Osteoblast (primary cell): ENCODE measurements at places on chromosomes 11 and 22. TPM values are rescaled to one million over a fixed set of nuclear protein-coding genes. Genes with fewer than 3 reads are reported as not detected.

DNA sequence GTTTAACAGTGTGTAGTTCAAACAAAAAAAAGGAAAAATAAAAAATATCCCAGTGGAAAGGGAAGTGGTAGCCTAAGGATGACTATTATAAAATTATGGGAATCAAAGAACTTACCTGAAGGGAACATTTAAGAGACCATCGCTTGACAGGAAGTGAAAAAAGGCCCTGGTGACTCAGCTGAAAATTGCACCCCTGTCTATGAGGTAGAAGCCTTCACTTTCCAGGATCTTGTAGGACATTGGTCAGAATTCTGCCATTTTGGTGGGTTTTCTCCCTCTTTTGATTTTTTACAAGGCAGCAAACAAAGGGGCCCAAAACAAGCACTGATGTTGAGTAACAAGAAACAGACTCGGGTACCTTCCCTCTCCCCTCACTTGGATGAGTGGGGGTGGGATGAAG lies 15.6 kb downstream of the DDX17 start:
- peaks cover 92% of the 10 kb centered on the region for H3K36me3 ChIP-seq
- DNase-seq = no peak
- peaks cover 47% of the 10 kb centered on the region for H3K4me1 ChIP-seq
- no peaks in the 10 kb centered on the region for H3K27me3 ChIP-seq
- H3K27ac ChIP-seq = peak overlapping the region; percentile 55
- H3K4me3 ChIP-seq = no peak overlapping the region

- no peaks in the 10 kb centered on the region for H3K4me1 ChIP-seq
- H3K36me3 ChIP-seq = no peaks in the 10 kb centered on the region
- peaks cover 10% of the 10 kb centered on the region for H3K27me3 ChIP-seq
- DNase-seq = no peak
- H3K4me3 ChIP-seq = no peak overlapping the region
Measured at GRCh38 chr11:131370901-131371790, 731 bp downstream of the NTM start.

DNA sequence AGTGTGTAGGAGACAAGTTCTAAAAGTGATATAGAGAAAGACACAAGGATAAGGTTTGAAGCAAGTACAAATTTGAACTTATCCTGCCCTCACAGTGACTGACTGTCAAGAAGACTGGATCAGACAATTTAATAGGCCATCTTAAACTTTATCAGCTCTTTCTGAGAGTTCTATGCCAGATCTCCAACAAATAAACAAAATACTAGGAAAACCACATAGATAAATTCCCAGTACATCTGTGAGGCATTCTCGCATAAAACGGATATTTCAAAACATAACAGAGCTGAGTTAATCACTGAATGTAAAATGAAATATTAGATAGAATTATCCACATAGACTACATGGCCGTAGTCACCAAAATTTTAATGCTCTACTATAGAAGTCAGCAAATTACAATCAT lies 120.9 kb upstream of the LUZP2 start:
- no peaks in the 10 kb centered on the region for H3K36me3 ChIP-seq
- H3K27me3 ChIP-seq = no peaks in the 10 kb centered on the region
- H3K4me1 ChIP-seq = no peaks in the 10 kb centered on the region
- DNase-seq = no peak

- H3K4me3 ChIP-seq = no peak overlapping the region
- H3K27ac ChIP-seq = no peak overlapping the region
- peaks cover 8% of the 10 kb centered on the region for H3K4me1 ChIP-seq
Measured at GRCh38 chr11:57804466-57804865, 42.9 kb downstream of the CTNND1 start.

- H3K27ac ChIP-seq = no peak overlapping the region
- DNase-seq = no peak
- no peaks in the 10 kb centered on the region for H3K36me3 ChIP-seq
- no peak overlapping the region for H3K4me3 ChIP-seq
- peaks cover 40% of the 10 kb centered on the region for H3K27me3 ChIP-seq
Measured at GRCh38 chr11:128607819-128608218, 20.5 kb upstream of the ETS1 start.

GRCh38 chr22:18968011-18968749 lies 32.1 kb upstream of the PRODH start:
- no peaks in the 10 kb centered on the region for H3K36me3 ChIP-seq
- no peaks in the 10 kb centered on the region for H3K4me1 ChIP-seq
- H3K27me3 ChIP-seq = peaks cover 8% of the 10 kb centered on the region

GRCh38 chr22:46073683-46074504 lies 76.4 kb upstream of the PPARA start:
- no peak for DNase-seq
- H3K4me3 ChIP-seq = peak overlapping the region; percentile 80
- H3K27me3 ChIP-seq = no peaks in the 10 kb centered on the region
- H3K36me3 ChIP-seq = peaks cover 65% of the 10 kb centered on the region
- H3K27ac ChIP-seq = peak overlapping the region; percentile 96

- H3K4me3 ChIP-seq = no peak overlapping the region
- no peaks in the 10 kb centered on the region for H3K27me3 ChIP-seq
- peak overlapping the region; percentile 85 for H3K27ac ChIP-seq
- H3K4me1 ChIP-seq = peaks cover 22% of the 10 kb centered on the region
- DNase-seq = no peak
Measured at GRCh38 chr11:45458269-45458668, 172.1 kb upstream of the SYT13 start.

- peaks cover 20% of the 10 kb centered on the region for H3K4me1 ChIP-seq
- no peaks in the 10 kb centered on the region for H3K36me3 ChIP-seq
- H3K27ac ChIP-seq = peak overlapping the region; percentile 33
- H3K27me3 ChIP-seq = peaks cover 22% of the 10 kb centered on the region
- peak; percentile 95 for DNase-seq
Measured at GRCh38 chr22:45968003-45968650, 8.8 kb downstream of the WNT7B start.

- no peaks in the 10 kb centered on the region for H3K4me1 ChIP-seq
- H3K36me3 ChIP-seq = no peaks in the 10 kb centered on the region
- DNase-seq = peak; percentile 85
- H3K27ac ChIP-seq = no peak within 1 kb of the TSS
Measured at GRCh38 chr11:134275534-134276395, at the start of gene GLB1L3. GLB1L3 (plus strand) TSS chr11:134276379; CDS start chr11:134276741, 362 bp downstream.

GRCh38 chr11:112226831-112227401 lies 688 bp downstream of the PTS start:
- H3K27ac ChIP-seq = peak overlapping the region; percentile 99
- H3K4me3 ChIP-seq = peak overlapping the region; percentile 96
- H3K27me3 ChIP-seq = no peaks in the 10 kb centered on the region
- peak; percentile 91 for DNase-seq
- H3K36me3 ChIP-seq = peaks cover 22% of the 10 kb centered on the region
- peaks cover 25% of the 10 kb centered on the region for H3K4me1 ChIP-seq

- H3K4me1 ChIP-seq = peaks cover 24% of the 10 kb centered on the region
- H3K27me3 ChIP-seq = no peaks in the 10 kb centered on the region
- H3K4me3 ChIP-seq = no peak overlapping the region
- no peak overlapping the region for H3K27ac ChIP-seq
- no peaks in the 10 kb centered on the region for H3K36me3 ChIP-seq
Measured at GRCh38 chr11:33157103-33158027, 3.9 kb downstream of the CSTF3 start.

GRCh38 chr11:115459563-115459962 lies 44.7 kb downstream of the CADM1 start:
- no peaks in the 10 kb centered on the region for H3K36me3 ChIP-seq
- no peak for DNase-seq
- no peaks in the 10 kb centered on the region for H3K27me3 ChIP-seq
- H3K4me3 ChIP-seq = no peak overlapping the region
- H3K27ac ChIP-seq = no peak overlapping the region

The SLC22A25 gene
- not detected in 2 replicates for total RNA-seq

The GAL3ST3 gene
- not detected in 2 replicates for total RNA-seq

The APOL4 gene
- 2.9 and 4.4 TPM in 2 replicates for total RNA-seq

The WNT11 gene
- under 0.01 and 0.36 TPM in 2 replicates for total RNA-seq

The RAB3IL1 gene
- total RNA-seq = 15.9 and 20.3 TPM in 2 replicates

The FIBIN gene
- 22.1 and 30.0 TPM in 2 replicates for total RNA-seq
